ENCODE measurements at places on chromosomes 5 and 9.

DNA sequence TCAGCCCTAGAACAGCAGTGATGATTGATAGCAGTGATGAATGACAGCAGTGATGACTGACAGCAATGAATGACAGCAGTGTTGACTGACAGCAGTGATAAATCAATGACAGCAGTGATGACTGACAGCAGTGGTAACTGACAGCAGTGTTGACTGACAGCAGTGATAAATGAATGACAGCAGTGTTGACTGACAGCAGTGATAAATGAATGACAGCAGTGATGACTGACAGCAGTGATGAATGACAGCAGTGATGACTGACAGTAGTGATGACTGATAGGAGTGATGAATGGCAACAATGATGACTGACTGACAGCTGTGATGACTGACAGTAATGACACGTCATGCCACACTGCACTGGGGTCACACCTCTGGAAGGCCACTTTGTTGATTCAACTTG is 106.8 kb downstream of the ENTREP1 start:
- no peak for DNase-seq

DNA sequence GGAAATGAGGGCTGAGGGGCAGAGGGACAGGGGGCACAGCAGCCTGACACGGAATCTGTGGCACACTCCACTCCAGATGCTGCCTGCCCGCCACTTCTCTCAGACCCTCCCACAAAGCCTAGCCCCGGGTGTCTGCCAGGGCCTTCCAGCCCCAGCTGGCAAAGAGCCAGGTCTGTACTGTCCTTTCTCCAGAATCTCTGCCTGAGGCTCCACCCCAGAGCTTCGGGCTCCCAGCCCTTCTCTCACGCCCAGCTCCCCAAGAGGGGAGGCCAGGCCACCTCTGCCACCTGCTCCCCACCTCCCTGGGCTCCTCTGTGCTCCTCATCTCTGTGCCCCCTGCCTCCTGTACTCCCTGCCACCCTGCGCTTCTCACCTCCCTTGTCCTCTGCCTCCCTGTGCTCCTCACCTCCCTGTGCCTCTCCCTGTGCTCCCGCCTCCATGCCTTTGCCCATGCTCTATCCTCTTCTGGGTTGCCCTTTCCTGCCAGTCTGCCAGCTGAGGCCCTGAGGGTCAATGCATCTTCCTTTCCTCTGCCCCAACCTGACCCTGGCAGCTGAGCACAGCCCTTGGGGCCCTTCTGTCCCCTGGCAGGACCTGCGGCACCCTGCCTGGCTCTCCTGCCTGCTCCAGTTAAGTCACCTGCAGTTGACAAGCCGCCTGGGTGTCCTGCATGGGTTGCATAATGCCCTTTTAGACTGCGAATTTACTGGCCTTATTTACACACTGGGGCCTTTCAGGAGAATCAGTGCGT is 36.4 kb downstream of the RASGEF1C start:
- no peak for DNase-seq

DNA sequence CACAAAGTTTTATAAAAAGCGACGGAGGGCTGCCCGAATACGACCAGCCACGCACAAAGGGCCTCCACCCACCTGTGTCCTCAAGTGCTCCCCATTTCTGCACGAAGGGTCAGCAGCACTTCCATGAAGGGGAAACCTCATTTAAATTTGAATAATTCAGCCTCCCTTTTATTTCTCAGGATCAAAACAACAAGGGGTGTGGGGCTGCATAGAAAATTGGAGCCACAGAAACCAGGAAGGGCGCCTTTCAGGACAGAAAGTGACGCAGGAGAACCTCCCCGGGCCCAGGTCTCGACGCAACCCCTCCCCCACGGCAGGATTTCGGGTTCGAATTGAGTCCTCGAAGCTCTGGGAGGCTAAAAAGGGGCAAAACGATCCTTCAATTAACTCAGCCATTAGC is 2.1 kb downstream of the NRARP start:
- DNase-seq, result no peak

DNA sequence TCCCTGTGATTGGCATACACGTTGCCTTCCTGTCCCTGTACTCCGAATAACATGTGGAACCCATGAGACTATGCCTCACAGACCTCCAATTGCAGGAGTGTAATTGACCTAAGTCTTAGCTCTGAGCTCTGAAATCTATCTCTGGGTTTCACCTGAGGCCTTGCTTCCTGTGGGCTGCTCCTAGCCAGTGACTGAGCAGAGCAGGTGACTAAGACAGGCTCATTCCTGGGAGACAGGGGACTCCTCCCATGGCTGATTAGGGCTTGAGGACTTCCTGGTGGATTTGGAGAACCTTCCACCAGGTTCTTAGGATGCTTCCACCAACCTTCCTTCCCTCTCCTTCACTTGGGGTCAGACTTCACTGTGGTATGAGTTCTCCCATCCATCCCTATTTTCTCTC is 22.3 kb upstream of the MIER3 start:
- DNase-seq, result no peak

DNA sequence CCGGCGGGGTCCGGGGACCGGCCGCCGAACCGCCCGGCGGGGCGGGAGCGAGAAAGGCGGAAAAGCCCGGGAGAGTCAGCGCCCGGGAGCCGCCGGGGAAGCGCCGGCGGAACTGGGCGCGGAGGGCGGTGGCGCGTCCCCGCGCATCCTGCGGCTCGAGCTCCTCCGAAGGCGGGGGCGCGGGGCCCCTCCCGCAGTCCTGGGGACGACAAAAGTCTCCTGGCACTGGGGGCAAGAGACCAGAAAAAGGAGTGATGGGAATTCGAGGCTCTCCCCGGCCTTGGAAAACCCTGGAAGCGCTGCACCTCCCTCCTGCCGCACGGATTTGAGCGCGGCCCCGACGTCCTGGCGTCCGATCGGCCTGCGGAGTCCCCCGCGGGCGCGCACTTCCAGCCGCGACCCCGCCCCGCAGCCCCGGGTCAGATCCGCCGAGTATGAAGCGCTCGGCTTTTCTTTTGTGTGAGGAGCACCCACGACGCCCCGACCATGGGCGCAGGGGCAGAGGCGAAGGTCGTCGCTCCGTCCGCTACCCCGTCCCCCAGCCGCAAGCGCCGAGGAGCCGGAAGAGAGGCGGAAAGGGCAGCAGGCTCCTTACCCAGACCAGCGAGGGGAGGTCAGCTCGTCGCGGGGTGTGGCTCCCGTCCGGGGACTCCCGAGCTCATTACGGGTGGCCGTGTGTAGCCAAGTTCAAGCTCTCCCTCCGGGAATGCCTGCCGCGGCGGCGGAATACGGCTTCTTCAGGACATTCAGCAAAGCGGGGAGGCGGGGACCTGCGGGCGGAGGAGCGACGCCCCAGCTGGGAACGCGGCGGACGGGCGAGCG is at the start of gene EPB41L4A:
Gene EPB41L4A (minus strand): TSS at position 114 of the 822 bp plus-strand sequence. CDS start 238 bp downstream, outside the sequence.
- no peak for DNase-seq

DNA sequence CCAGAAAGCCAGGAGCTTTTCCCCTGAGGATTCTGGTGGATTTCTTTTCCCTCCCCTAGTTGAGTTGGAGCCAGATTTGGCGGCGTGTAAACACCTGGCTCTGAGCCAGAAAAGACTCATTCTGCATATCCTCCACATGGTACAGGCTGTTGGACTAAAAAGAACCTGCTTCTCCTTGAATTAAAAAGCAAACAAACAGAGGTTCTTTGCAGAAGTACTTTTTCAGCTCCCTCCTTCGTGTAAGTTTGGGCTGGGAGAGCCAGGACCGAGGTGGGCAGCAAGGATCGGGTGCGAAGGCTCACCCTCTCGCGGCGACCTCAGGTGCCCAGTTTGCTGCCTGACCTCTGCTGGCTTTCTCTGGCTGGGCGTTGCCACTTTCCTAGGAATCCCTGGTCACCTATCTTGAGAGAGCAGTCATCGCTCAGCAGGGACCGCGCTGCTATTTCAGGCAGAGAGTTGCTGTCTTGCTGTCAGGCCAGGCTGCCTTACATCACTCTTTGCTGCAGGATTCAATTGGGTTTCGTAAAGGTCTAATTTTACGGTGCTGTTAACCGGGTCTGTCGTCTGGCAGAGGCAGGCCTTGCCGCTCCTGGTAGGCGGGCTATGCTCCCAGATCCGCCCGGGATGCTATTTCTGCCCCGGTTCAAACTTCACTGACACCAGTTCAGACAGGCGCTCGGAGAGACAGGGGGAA is 3.2 kb downstream of the PAPPA start:
- DNase-seq, result no peak

DNA sequence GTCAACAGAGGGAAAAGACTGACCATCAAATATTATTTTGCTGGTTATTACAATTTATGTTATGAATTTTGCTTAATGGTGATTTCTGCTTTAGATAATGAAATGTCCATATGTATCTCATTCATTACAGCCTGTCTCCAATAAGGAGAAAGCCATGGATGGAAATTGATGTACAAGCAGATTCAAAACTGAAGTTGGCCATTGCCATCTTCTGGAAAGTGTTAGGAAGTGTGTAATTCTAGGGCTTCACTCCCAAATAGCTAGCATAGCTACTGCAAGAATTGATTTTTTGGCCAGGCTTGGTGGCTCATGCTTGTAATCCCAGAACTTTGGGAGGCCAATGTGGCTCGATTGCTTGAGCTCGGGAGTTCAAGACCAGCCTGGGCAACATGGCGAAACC is 45.8 kb downstream of the DYNC2I2 start:
- no peak for DNase-seq

DNA sequence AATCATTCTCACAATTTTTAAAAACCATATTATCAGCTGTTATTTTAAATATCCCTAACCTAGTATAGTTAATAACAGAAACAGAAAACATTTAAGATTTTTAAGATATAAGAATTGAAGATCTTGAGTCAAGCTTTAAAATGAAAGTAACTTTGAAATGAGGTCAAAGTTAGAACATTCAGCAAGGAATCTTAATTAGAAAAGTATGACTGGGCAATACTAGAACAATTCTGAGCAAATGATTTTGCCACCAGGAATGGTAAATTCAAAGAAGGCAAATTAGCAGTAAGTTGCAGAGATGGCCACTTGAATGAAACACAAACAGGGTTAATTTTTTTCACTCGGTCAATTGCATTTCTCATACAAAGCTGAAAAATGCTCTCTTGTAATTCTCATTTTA is 117.9 kb downstream of the NXNL2 start:
- no peak for DNase-seq

- no peak for DNase-seq
These were observed 1587.6 kb upstream of the C9orf72 start for GRCh38 chr9:29160763-29161353.

GRCh38 chr5:59254055-59254687 is 639.4 kb downstream of the PDE4D start:
- no peak for DNase-seq

GRCh38 chr9:108087781-108088180 is 598.2 kb upstream of the KLF4 start:
- no peak for DNase-seq

DNA sequence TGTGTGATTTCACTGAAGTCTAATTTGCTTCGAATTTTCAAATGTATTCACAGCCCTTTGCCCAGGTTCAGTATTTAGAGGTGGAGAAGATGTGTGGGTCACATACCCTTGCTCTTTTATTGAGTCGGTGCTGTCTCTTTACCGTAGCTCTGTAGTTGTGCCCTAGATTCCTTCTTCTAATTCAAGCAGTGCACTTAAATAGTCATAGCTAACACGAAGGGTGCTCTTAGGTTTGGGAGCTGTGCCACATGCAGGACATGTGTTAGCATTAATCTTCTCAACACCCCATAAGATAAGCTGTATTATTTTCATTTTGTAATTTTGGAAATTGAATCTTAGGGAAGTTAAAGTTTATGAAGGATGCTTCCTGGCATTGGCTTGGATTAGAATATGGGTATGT is 293.3 kb downstream of the MAST4 start:
- no peak for DNase-seq

DNA sequence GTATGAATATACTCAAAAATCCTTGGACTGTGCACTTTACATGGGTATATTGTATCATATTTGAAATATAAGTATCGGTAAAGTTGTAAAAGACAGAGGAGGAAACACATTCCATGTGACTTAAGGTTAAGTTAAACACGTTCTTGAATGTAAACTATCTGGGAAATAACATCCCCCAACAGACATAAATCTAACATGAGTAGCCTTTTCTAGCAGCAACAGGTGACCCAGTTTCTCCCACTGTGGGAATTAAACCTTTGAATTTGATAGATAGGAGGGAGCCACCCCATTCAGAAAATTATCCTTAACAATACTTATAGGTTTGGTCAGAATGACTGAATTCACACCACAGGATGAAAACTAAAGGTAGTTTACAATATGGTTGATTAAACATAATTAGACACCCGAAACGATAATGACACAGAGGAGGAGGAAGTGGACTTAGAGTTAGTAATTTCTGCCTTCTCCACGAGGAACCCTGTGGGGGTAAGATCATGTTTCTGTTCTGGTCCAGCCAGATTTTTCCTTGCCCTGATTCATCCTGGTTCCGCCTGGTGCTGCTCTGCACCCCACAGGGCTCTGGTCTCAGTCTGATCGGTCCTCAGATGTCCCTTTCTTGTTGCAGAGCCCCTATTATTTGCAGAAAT is 84.6 kb upstream of the DNAH5 start:
- DNase-seq, result no peak

GRCh38 chr5:91776249-91776648 is 393.1 kb upstream of the ARRDC3 start:
- no peak for DNase-seq

GRCh38 chr5:178298283-178298807 is 65.7 kb upstream of the PHYKPL start:
- DNase-seq, result no peak

DNA sequence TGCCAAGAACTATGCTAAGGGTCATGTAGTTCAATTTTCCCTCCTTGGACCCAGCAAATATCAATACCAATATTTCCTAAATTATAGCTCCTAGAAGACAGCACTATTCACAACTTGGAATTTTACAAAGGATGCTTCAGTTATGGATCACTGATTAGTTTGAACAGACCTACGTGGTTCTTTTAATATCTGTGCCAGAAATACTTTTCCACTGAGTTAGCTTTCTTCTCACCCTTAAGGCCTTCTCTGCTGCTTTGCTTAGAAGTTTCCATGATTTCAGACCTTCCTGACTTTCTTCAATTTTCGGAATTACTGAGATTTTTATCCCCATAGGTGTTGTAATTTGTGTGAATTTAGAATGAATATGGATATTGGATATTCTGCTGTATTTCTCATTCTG is 380.4 kb downstream of the PSAT1 start:
- no peak for DNase-seq

- no peak for DNase-seq
These were observed 989.6 kb upstream of the ARRDC3 start for GRCh38 chr5:92372766-92373165.

DNA sequence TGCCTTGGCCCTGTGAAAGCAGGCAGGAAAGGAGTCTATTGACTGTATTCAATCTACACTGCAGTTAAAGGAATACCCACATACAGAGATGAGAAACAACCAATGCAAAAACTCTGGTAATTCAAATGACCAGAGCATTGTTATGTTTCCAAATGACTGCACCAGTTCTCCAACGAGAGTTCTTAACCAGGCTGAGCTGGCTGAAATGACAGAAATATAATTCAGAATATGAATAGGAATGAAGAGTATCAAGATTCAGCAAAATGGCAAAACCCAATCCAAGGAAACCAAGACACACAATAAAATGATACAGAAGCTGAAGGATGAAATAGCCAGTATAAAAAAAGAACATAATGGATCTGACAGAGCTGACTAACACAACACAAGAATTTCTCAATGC is 119.1 kb downstream of the HTR4 start:
- DNase-seq, result no peak
